ENCODE measurements at places on chromosomes 3 and 15.

GRCh38 chr3:161770484-161771386, 274.1 kb downstream of the OTOL1 start:
- DNase-seq, result no peak

DNA sequence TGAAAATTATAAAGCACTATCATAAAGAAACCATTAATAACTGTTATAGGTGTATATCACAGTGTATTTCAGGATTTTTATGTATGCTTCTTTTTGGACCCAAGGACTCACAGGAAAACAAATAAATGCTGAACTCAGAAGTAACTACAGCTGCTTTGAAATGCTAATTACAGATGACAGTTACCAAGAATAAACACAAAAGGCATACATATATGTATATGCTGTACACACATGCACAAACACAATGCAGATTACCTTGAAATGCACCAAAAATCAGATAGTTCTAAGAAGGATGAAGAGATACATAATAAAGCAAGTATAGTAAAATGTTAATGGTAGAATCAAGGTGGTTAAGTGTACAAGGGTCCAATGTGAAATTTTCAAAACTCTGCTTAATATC, 52.2 kb downstream of the ZNF280D start:
- DNase-seq, result no peak

GRCh38 chr3:57709559-57709958, 16.7 kb upstream of the DENND6A start:
- DNase-seq, result no peak

GRCh38 chr3:125119752-125120378, 64.1 kb upstream of the HEG1 start:
- peak; percentile 77 for DNase-seq

DNA sequence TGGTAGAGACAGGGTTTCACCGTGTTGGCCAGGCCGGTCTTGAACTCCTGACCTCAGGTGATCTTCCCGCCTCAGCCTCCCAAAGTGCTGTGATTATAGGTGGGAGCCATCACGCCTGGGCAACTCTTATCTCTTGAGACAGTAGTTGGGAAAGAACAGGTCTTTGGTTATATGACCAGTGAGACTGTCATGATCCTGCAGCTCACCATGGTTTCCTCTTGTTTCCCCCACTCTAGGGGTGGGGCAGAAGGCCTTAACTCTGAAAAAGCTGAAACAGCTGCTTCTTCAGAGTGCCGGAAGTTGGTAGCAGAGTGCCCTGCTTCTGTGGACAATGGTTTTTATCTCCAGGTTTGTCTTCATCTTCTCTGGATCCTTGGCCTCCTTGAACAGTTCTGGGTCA, 4.7 kb upstream of the TYRO3 start:
- no peak for DNase-seq

GRCh38 chr3:20865803-20866202, 679.8 kb upstream of the SGO1 start:
- no peak for DNase-seq

- no peak for DNase-seq
Observed at GRCh38 chr15:85178308-85178707, 196.7 kb downstream of the PDE8A start.

DNA sequence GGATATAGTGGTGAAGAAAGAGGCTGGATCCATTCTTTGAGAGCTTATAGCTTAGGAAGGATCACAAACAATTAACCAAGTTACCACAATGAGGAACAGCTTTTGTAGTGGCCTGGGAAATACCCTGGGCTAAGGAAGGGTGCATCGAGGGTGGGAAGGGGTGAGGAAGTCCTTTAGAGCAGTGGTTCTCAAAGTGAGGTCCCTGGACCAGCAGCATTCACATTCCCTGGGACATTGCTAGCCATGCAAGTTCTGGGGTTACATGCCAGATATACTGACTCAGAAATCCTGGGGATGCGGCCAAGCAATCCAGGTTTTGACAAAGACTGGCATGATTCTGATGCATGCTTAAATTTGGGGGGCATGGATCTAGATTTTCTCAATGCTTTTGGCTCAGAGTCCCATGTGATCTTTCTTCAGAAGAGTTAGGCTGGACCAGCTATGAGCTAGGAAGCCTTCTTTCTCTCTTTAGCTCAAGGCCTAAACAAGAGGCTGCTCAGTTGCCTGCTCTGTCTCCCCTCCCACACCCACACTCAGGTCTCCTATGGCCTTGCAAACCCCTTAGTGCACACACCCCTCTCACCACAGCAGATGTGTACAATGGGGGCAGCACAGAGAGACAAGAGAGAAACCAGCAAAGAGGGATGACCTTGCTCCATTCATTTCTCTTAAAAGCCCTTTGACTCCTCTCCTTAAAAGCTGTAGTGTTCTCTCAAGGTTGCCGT, 1.8 kb upstream of the CCR1 start:
- DNase-seq, result no peak

All from immature natural killer cell (primary cell).